ENCODE measurements at places on chromosomes 13 and 19.
A peak's percentile ranks its signal among the peaks of the same experiment; 100 is the strongest.

GRCh38 chr13:99980201-99980823 lies 1.3 kb upstream of the ZIC2 start:
- peak; percentile 42 for DNase-seq

- no peak for DNase-seq
Observed at GRCh38 chr19:6587998-6588507, 2.9 kb downstream of the CD70 start.

DNA sequence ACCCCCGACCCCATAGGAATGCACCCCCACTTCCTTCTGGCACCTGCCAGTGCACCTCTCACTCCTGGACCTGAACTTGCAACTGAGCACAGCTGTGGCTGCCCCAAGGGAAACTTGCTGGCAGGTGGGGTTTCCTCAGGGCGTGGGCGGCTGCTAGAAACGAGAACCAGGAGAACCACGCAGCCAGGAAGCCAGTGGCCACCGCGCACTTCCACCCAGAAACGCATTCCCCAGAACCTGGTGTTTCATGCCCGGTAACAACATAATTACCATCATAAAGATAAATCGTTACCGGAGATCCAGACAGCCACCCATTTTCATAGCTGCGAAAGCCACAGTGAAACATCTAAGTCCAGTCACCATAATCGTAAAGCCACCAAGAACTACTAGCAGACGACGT lies 75.2 kb upstream of the C13orf46 start:
- DNase-seq: peak; percentile 40

GRCh38 chr19:8004723-8005513 lies 523 bp downstream of the ELAVL1 start:
- DNase-seq: peak; percentile 18

- no peak for DNase-seq
Observed at GRCh38 chr19:52640916-52641315, 2.8 kb upstream of the ZNF83 start.

DNA sequence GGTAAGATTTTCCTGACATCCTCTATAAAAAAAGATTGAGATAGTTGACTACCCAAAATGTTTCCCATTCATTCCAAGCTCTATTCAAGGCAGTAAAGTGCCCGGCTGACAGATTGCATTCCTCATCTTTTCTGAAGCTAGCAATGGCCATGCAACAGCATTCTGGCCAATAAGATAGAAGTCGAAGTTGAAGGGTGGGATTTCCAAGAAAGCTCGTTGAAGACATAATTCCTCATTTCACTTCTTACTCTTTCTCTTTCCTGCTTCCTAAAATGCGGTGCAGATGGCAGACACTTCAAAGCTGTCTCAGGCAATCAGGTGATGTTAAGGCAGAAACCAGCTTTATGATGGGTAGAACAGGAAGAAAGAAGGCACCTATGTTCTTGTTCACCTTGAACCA lies 13.4 kb upstream of the ALOX5AP start:
- DNase-seq: no peak

DNA sequence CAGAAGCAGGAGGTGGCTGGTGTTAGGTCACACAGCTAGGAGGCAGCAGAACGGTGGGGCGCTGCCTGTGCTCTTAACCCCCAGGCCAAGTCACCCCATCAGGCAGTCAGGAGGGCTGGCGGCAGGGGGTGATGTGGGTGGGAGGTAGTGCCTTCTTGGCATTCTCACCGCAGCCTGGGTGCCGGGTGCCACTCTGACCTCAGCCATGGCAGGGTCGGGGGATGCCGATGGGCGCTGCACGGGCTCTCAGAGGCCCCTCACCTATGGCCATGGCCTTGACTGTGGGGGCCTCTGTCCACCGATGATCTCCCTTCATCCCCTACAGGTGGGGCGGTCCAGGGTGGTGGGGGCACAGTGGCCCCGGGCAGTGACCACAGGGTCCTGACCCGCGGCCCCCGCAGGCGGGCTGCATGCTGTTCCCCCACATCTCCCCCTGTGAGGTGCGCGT lies 5.6 kb downstream of the PTOV1 start:
- DNase-seq: no peak

- no peak for DNase-seq
Observed at GRCh38 chr19:38389101-38389925, 816 bp downstream of the SPRED3 start.

GRCh38 chr13:113650275-113650674 lies 7.7 kb downstream of the ATP4B start:
- DNase-seq: no peak

- DNase-seq: no peak
Observed at GRCh38 chr13:101916775-101917474, 464.4 kb downstream of the ITGBL1 start.

DNA sequence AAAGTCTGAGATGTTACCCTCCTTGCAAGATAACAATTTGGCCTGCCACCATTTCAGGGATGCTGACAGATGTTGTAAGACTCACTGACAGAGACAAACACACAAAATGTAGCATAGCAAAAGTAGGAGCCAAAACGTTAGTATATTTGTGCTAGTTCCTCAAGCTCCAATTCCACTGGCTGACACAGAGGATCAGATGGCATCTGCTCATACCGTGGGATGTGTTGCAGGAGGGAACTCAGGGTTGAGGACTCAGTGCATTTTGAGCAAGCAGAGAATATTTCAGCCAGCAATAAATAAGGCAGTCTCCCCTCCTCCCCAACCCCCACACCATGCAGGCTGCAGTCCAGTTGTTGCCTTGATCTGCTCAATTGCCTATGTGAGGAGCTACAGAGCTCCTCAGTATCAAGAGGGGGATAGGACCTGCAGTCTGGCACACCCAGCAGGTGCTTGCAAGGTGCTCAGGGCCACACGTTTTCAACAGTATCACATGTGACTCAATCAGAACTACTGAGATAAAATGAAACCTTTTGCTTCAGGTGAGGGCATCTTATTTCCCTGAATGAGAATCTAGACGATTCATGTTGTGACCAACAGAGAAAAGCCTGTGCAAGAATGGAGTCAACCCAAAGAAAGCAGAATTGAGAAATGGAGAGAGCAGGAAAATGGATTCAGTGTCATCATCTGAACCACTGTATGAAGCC lies 23.6 kb upstream of the LRCH1 start:
- no peak for DNase-seq

DNA sequence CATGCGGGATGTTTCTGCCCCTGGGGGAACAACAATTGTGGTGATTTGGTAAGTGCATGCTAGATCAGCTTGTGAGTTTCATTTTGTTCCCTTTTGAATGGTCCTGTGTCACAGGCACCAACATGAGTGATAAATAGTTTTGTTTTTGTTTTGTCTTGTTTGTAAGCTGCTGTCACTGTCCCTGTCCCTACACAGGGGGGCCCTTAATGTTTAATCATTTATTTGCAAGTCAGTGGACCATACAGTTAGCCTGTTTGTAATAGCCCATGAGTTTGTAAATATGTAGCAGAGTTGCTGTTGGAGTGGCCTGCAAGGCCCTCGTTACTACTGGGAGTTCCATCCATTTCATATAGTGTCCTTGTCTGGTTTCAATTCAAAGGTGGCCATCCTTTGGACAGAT lies 979.6 kb upstream of the SPRY2 start:
- no peak for DNase-seq

DNA sequence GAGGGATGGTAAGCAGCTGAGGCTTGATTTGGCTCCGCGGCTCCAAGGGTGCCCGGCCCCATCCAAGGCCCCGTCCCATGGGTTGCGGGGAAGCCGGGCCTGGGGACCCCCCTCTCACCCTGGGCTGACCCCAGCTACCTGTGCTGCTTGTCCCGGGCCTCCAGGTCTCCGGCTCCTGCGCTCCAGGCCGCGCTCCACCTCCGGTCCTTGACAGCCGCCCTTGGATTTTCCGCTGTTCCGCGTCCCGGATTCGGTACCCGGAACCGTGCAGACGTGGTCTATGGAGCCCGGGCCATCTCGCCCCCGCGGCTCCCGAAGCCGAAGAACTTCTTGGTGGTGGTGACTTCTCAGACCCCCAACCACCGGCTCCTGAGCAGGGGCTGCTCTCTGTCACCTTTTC lies 48.3 kb upstream of the C1QTNF9B start:
- DNase-seq: no peak

DNA sequence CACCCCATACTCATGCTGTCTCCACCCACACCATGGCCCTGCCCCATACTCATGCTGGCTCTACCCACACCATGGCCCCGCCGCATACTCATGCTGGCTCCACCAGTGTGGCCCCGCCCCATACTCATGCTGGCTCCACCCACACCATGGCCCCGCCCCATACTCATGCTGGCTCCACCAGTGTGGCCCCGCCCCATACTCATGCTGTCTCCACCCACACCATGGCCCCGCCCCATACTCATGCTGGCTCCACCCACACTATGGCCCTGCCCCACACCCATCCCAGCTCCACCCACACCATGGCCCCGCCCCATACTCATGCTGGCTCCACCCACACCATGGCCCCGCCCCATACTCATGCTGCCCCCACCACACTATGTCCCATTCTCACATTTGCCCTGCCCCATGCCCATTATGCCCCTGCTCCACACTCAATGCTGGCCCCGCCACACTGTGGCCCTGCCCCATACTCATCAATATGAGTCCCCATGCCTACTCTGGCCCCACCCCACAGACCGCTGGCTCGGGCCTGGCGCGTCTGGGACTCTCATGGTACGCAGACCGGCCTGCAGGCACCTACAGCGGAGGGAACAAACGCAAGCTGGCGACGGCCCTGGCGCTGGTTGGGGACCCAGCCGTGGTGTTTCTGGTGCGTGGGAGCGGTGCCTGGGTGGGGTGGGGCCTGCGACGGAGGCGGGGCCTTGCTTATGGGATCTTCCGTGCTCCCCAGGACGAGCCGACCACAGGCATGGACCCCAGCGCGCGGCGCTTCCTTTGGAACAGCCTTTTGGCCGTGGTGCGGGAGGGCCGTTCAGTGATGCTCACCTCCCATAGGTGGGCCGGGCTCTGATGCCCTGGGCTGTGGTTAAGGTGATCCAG lies 3.7 kb upstream of the ARHGAP45 start:
- no peak for DNase-seq

GRCh38 chr13:80921541-80921940 lies 580.6 kb upstream of the SPRY2 start:
- DNase-seq: no peak

GRCh38 chr13:75495938-75496337 lies 14.0 kb upstream of the TBC1D4 start:
- DNase-seq: no peak

DNA sequence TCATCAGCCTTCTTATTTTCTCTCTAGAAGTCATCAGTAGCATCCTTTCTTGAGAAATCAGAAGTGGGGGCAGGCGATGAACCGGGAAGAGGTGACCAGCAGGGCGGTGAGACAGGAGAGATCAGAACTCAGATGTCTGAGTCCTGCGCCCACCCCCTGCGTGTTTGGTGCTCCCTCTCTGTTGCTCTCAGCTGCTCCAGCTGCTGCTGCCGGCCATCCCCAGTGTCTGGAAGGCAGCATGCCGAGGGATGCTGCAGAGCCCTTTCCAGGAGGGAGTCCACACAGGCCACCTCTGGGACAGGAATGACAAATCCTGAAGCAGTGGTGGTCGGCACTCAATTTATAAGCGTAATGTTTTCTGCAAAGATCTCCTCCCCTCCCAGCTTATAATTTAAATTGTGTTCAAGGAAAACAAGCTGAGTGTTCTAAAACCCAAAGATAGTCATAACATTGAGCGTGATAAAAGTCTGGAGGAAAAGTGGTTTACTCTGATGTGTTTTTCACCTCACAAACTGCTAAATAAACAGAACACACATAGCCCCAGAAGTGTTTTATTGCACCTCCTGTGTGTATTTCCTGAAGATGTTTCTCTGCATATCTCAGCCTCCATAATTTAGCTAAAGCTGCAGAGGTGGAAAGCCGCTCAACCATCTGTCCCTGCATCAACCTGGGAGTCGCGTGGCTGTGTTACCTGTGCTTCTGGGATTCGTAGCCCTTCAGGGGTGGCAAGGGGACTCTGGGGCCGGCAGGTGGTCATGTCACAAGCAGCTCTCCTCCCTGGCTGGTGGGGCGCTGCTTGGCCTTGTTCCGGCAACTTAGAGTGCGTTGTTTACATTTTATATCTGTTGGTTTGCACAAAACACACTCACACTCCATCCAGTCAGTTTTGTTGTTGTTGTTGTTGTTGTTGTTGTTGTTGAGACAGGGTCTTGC lies 191.2 kb downstream of the USP12 start:
- DNase-seq: no peak

- DNase-seq: no peak
Observed at GRCh38 chr13:40961826-40962225, 57.3 kb downstream of the ELF1 start.

DNA sequence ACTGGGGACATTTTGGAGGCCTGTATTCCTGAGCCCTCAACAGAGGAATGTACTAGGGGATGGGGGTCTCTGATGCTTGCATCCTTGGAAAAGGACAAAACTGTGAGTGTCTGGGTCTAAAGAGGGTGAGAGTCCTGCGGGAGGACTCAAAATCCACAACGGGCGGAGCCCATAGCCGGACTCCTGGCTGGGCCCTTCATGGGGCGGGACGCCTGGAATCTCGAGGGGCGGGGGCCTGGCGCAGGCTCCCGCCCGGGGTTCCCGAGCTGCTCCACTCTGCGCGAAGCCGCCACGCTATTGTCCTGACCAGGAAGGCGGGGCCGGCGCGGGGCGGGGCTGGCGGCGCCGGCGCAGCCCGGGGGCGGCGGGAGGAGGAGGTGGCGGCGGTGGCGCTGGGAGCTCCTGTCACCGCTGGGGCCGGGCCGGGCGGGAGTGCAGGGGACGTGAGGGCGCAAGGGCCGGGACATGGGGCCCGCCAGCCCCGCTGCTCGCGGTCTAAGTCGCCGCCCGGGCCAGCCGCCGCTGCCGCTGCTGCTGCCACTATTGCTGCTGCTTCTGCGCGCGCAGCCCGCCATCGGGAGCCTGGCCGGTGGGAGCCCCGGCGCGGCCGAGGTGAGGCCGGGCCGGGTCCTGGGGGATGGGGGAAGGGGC lies at the start of gene APLP1:
TSS of gene APLP1 (plus strand) at position 403 of the 651 bp plus-strand sequence. CDS start at position 466, 63 bp downstream.
- DNase-seq: peak; percentile 64

- DNase-seq: no peak
Observed at GRCh38 chr13:48797127-48797526, 143.4 kb downstream of the CYSLTR2 start.

- DNase-seq: no peak
Observed at GRCh38 chr13:44819772-44820171, 169.5 kb downstream of the NUFIP1 start.

GRCh38 chr19:11887234-11887610 lies 360 bp upstream of the ZNF69 start:
- DNase-seq: no peak

- DNase-seq: no peak
Observed at GRCh38 chr19:51319649-51320279, 8.3 kb downstream of the IGLON5 start.

GRCh38 chr19:1168572-1169410 lies 5.3 kb downstream of the SBNO2 start:
- no peak for DNase-seq

GRCh38 chr19:38429055-38429810 lies 3.2 kb upstream of the RASGRP4 start:
- DNase-seq: no peak

- no peak for DNase-seq
Observed at GRCh38 chr19:5851302-5851701, at the start of gene FUT3. FUT3 (minus strand) TSS chr19:5851449.

- no peak for DNase-seq
Observed at GRCh38 chr19:50383001-50383851, 921 bp upstream of the POLD1 start.

DNA sequence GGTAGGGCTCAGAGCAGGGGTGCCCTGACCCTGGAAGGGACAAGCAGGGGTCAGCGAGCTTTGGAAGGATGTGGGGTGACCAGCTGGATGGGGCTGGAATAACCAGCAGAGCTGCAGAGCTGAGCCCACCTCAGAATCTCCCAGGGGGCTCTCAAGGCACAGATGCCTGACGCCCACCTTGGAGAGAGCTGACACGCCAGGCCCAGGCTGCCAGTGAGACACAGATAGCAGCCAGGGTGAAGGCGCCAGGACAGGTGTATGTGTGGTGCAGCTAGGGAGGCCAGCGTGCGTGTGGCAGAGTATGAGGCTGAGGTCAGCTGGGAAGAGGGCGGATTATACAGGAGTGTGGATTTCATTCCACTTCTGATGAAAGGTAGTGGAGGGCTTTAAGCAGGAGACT lies 8.9 kb downstream of the AP1M1 start:
- no peak for DNase-seq

Data from stimulated activated CD8-positive, alpha-beta memory T cell treated with anti-CD3 and anti-CD28 coated beads, Interleukin-12 subunit alpha, Interleukin-12 subunit beta, amount 100 ng/mL, for 4 hours (primary cell).